IMR-90 (cell line): ENCODE measurements at places on chromosomes 6 and 20.

DNA sequence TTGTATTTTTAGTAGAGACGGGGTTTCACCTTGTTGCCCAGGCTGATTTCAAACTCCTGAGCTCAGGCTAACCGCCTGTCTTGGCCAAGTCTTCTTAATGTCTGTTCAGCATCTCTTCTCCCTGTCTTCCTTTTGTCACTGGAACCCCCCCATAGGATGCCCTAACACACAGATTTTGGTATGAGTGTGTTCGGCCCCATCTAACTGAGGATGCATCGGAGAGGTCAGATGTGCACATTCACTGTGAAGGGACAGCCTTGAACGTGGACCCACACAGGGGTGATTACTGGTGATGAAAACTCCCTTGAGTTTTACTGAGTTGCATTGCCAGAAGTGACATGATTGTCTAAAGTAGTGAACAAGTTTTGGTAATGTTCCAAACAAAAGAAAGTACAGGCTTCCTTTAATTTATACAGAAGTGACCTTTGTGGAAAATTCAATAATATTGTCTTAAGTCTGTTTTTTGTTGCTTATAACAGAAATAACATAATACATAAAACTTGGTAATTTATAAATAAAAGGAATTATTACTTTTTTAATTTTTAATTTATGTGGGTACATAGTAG lies 40.5 kb upstream of the NCOA3 start:
- no peak for DNase-seq

DNA sequence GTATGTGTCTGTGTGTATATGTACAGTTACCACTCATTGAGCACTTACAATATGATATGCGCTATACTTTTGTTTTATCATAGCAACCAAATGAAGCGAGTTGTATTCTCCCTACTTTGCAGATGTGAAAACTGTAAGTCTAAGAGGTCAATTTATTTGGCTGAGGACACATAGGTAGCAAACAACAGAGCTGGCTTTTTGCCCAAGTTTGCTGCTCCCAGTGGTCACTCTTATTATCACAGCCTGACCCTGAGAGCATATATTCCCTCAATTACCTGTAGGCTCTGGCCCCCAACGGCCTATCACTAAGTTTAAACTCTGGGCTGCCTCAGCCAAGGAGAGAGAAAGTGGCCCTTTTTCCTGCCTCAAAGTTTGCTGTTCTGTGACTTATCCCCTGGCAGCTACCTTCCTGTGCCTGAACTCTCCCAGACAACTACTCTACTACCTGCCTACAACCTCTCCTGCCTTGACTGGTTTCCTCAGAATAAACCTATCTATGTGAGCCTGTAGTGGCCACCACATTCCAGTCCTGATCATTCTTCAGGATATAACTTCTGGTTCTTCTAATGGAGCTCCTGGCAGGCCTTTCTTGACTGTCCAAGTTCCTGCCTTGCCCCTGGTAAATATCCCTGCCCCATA lies 221.8 kb downstream of the FRK start:
- DNase-seq: peak; percentile 13

DNA sequence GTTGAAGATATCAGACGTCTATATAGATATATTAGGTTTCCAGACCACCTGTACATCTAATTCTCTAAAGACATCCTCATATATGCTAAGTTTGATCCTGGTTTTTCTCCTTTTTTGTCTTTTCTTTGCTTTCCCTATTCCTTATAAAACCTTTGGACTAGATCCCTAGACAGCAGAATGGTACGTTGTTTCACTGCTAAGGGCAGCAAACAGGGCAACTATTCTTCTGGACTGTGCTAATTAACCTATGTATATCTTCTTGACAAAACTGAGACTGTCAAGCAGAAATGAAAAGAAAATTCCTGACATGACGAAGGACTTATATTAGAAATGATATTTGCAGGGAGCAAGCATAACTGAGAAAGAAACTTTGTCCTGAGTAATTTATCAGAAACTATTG lies 19.1 kb downstream of the ME1 start:
- no peak for DNase-seq

DNA sequence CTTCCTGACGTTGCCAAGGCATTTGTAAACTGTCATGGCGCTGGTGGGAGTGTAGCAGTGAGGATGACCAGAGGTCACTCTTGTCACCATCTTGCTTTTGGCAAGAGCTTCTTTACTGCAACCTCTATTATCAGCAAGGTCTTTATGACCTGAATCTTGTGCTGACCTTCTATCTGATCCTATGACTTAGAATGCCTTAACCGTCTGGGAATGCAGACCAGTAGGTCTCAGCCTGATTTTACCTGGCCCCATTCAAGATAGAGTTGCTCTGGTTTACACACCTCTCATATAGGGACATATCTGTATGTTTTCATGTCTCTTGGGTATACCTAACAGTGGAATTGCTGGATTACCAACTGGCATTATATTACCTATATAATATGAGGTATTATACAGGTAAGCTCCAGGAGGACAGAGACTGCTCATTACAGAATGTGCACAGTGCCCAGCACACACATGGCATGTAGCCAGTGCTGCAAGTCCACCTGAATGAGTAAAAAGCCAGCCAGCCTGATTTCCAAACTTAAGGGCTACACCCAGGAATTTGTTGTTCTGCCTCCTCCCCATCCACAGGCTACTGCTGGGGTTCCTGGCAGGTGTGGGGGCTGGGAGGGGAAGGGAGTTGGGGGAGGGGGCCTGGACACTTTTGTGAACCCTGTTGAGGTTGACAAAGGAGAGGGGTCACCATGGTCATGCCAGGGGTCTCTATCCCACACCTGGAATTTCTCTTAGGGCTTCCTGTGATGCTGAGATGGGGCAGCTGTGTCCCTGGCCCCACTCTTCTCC lies 35.2 kb upstream of the BLCAP start:
- DNase-seq: no peak

DNA sequence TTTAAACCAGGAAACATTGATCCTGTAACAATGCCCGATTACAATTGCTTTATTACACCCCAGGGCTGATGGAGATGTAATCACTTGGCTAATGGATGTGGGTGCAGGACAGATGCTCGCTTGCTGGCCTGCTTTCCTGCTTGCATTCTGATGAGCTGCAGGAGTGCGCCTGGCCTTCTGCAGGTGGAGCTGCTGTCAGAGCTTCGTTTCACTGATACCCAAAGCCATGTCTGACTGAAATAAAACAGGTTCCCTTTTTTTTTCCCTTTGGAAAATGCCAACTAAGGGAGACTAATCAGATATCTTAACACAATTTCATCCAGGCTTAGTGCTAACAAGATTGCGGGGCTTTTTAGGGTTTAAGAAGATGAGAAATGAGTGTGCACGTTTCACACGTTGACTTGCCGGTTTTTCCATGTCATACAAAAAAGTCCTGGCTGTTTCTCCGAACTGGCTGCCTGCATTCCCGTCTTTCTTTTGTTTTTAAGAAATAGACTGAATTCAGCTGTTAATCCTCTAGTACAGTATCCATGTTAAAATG lies 60.7 kb downstream of the VAPB start:
- DNase-seq: no peak

- DNase-seq: no peak
These were observed 1.0 kb upstream of the LY6G6D start for GRCh38 chr6:31713991-31714684.

- DNase-seq: no peak
These were observed 22.6 kb downstream of the BCL2L1 start for GRCh38 chr20:31699801-31700728.

GRCh38 chr6:142255785-142256184 lies 46.0 kb upstream of the ADGRG6 start:
- no peak for DNase-seq

DNA sequence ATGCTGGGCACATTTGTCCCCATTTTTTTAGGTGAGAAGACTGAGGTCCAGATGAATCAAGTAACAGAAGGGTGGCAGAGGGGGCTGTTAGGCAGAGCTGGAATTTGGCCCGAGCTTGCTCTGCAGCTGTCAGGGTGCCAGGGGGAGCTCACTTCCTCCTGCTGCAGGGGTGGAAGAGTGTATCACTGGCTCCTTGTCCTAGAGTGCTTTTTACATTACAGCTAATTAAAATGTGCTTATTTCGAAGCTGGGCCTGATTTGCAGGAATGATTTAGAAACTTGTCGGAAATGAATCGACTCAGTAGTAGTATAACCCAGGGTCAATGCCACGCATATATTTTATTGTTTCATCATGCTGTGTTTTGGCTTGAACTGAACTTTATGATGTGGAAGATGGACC lies 11.1 kb downstream of the TOX2 start:
- peak; percentile 58 for DNase-seq

- no peak for DNase-seq
These were observed 2.6 kb downstream of the MAFB start for GRCh38 chr20:40686434-40686882.

- DNase-seq: no peak
These were observed 37.7 kb upstream of the TULP1 start for GRCh38 chr6:35550437-35550836.

- no peak for DNase-seq
These were observed 880.4 kb upstream of the MAN1A1 start for GRCh38 chr6:120230008-120230407.

DNA sequence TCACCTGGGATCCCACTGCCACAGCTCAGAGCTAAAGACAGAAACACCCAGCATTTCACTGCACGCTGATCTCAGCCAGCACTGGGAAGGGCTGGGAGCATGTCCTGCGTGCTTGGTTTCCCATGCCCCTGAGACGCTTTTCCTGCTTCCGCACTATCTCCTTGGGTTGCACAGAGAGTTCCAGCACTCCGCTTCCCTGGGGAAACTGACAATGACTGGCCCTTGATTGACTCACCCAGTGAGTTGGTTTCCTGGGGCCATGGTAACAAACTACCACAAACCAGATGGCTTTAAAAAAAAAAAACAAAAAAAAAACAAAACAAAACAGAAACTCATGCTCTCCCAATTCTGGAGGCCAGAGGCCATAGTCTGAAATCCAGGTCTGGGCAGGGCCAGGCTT lies 14.8 kb upstream of the MAS1L start:
- DNase-seq: no peak

DNA sequence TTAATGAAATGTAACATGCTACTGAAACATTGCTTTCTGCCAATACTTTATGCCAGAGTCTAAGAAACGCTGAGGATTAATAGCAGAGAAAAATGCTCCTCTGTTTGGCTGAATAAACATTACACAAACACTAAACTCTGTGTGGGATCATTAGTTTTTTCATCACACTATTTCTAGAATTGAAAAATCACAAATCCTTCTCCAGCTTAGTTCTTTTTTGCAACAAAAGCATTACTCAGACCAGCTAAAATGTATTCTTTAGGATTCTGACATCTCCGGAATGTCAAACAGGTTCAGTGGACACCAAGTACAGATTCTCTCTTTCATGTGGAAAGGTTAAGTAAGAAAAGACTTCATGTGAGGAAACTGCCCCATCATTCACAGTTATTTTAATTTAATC lies 226.9 kb downstream of the SIM1 start:
- no peak for DNase-seq

DNA sequence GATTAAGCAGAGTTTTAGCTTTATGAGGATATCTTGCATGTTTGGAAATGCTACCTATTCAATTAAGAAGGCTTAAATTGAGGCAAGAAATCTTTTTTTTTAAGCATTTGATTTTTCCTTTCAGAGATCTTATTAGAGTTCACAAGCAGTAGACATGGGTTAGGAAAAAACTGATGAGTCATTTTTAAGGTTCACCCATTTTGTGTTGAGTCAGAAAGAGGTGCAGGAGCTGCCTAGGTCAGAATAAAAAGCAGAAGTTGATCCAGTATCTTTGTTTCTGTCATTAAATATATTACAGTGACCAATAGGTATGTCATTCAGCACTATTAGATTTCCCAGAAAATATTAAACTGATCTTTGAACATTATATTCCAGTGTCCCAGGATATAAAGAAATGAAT lies 306.8 kb downstream of the LMBRD1 start:
- no peak for DNase-seq

DNA sequence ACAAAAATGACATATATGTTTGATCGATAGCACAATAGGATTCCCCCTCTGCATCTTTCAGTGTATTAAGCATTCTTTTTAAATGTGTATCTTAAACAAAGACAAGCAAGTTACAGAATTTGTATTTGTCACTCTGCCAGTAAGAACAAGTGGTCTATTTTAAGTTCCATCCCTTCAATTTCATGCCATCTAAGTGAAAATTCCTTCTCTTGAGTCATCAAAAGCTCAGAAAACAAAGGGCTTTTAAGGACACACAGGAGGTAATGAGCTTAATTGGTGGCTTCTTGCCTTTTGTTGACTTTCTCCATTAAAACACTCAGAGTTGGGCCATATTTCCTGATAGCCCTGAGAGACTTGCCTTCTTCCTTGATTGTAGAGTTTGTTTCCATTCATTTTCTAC lies 547.8 kb downstream of the TENT5A start:
- DNase-seq: no peak

GRCh38 chr20:59820204-59821041 lies 113.0 kb downstream of the SYCP2 start:
- no peak for DNase-seq

DNA sequence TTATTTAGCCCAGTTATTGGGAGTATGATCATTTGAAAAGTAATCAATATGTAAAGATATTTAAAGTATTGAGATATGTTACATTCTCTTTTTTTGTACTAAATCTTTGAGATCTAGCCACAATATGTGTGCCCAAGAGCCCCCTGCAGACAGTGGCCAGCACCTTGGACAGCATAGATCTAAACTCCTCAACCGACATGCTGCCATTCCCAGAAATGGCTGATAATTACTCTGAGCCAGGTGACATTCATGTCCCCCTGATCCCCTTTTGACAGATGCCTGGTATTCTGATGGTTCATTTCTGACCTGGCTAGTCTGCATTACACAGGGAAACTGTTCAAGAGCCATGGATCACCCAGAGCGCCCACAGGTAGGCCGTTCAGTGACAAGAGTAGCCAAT lies 177.1 kb downstream of the ZDHHC14 start:
- peak; percentile 6 for DNase-seq

DNA sequence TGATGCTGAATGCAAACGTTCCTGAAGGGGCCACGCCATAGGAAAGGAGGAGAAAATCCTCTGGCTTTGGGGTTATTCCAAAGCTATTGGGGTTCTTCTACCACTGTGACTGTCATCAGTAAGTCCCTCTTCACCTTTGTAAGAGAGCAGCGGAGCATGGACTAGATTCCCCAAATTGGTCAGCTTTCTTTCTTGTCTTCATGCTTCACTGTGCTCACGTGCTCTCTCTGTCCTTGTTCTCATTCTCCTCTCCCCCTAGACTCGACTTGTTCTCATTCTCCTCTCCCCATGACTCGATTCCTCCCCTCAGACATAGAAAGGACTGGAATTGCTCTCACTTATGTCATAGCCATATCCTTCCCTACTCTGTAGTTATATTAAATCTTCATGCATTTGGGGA lies 54.8 kb upstream of the ADGRG6 start:
- DNase-seq: no peak

- DNase-seq: no peak
These were observed 83.6 kb downstream of the SMOC2 start for GRCh38 chr6:168524571-168525001.

- DNase-seq: peak; percentile 72
These were observed 87.8 kb downstream of the CDH26 start for GRCh38 chr20:60046011-60046413.

DNA sequence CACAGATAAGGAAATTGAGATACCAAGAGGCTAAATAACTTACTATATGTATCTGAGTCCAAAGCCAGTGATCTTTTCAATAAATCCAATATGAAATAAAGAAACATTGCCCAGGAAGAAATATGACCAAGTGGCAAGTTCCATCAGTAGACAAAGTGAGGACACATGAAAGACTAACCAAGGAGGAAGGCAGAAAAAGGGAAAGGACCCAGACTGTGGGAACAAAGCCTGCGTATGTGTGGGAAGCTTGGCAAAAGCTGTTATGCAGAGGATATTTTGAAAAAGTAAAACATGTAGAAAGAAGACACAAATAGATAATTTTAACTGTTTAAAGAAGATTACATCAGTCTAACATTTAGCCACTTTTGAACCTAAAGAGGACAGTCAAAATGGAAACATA lies 264.4 kb upstream of the PRDM1 start:
- no peak for DNase-seq

GRCh38 chr20:55693641-55694040 lies 311.7 kb downstream of the CBLN4 start:
- DNase-seq: no peak
